Stimulated activated CD4-positive, alpha-beta T cell treated with anti-CD3 and anti-CD28 coated beads, TNF-alpha, amount 100 ng/mL, for 1 hour (primary cell): ENCODE measurements at places on chromosomes 16 and 17.

DNA sequence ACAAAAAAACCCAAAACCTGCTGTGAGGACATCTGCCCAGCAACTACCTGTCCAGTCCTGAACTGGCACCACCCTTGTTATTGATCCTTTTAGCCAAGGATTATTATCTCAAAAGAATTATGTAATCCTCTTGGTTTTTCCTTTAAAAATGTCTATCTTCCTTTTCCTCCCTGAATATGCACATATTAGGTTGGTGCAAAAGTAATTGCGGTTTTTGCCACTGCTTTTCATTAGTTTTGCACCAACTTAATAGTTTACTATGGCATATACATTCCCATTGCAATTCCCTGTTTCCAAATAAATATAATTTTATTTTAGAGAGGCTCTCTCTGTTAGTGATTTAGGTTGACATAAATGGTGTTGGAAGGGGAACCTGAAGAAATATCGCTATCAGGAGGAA lies 51.3 kb downstream of the MPHOSPH6 start:
- DNase-seq, result no peak

DNA sequence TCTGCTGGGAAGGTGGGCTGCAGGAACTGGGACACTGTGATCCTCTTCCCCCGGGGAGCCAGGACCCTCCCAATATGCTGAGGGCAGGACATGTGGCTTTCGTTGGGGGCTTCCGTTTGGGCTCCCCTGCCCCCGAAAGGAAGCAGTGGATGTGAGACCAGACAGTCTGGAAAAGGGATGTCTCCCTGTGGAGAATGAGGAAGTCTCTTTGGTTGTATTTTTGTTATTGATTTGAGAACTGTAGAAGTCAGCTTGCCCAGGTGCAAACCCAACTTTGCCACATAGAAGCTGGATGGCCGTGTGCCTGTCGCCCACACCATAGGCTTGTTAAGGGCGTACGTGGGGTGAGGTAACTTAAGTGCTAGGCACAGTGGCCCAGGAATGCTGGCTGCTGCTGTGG lies 18.8 kb downstream of the LLGL2 start:
- no peak for DNase-seq

GRCh38 chr16:86083382-86084002 lies 184.5 kb downstream of the IRF8 start:
- no peak for DNase-seq

GRCh38 chr17:2510559-2510958 lies 1.1 kb downstream of the METTL16 start:
- DNase-seq, result no peak

- DNase-seq, result no peak
These were observed 28.9 kb downstream of the WFDC1 start for GRCh38 chr16:84323606-84324005.

DNA sequence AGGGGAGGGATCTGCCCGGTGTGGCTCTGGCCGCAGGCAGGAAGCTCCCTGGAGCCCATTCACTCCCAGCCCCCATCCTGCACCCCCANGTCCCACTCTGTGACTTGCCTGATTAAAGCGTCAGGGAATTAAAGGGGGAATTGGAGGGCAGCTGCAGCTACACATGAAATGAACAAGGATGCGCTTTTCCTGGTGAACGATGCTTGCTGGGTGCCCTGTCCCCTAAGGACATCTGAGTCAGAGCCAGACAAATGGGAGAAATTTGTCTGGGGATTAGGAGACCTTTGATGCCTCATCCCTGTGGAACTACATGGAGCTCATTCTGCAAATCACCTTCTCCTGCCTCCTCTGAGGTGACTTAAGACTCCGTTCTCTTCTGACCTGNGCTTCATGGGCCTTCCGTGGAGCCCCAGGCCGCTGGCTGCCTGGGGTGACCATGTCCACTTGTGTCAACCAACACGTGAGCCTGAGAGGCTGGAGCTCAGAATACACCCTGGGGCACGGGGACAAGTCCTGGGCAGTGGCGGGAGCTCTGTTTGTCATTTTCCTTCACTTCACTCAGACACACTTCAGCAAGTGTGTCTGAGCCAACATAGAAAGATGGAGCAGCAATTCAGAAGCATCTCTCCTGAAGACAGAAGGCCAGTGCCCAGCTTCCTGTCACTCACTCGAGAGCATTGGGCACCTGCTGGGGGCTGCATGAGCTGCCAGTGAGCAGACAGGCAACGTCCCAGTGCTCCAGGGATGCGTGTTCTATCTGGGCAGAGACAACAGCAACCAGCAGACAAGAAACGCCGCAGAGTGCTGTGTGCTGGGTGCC lies 54.1 kb downstream of the METRNL start:
- DNase-seq, result no peak

GRCh38 chr17:142102-142661 lies 4.8 kb downstream of the SCGB1C2 start:
- DNase-seq, result no peak

DNA sequence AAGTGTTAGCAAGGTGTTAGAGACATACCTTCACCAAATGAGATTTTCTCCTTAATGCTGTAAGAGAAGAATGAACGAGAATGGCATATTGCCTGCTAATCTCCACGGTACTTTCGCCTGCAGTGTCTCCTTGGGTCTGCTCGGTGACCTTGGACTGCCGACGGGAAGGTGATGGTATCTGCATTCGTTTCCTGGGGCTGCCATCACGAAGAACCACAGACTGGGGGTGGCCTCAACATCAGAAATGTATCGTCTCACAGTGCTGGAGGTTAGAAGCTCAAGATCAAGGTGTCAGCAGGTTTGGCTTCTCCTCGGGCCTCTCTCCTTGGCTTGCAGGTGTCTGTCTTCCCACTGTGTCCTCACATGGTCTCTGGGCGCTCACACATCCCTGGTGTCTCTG lies 86.3 kb upstream of the TNRC6C start:
- DNase-seq, result no peak

- DNase-seq, result no peak
These were observed 494.1 kb upstream of the ERCC4 start for GRCh38 chr16:13425836-13426235.

DNA sequence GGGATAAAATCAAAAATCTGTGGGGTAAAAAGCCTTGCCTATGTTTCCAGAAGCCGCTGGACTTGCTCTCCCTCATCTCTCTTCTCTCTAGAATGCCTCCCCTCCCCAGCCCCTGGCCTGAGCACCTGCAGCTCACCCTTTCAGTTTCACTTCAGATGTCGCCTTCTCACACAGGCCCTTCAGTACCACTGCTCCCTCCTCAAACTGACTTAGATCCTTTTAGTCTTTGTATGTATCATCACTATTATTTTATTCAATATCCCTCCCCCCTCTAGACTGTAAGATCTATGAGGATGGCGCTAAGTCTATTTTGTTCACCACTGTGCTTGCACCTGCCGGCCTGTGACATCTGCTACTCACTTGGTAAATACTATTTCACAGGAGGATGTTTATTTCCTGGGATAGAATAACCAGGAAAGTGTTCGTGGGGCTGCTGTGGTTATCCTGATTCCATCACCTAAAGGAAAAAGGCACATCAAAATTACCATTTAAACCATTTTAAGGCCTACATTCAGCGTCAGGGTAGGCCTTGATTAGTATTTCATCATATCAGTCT lies 122.3 kb downstream of the MRTFB start:
- DNase-seq, result no peak

- no peak for DNase-seq
These were observed 267.9 kb downstream of the CPPED1 start for GRCh38 chr16:12535535-12536411.

GRCh38 chr17:80164185-80164584 lies 5.6 kb upstream of the CARD14 start:
- DNase-seq, result no peak

GRCh38 chr17:75689441-75689873 lies 22.3 kb downstream of the SAP30BP start:
- DNase-seq, result no peak

GRCh38 chr16:86821895-86822294 lies 243.5 kb downstream of the FOXL1 start:
- DNase-seq, result no peak

DNA sequence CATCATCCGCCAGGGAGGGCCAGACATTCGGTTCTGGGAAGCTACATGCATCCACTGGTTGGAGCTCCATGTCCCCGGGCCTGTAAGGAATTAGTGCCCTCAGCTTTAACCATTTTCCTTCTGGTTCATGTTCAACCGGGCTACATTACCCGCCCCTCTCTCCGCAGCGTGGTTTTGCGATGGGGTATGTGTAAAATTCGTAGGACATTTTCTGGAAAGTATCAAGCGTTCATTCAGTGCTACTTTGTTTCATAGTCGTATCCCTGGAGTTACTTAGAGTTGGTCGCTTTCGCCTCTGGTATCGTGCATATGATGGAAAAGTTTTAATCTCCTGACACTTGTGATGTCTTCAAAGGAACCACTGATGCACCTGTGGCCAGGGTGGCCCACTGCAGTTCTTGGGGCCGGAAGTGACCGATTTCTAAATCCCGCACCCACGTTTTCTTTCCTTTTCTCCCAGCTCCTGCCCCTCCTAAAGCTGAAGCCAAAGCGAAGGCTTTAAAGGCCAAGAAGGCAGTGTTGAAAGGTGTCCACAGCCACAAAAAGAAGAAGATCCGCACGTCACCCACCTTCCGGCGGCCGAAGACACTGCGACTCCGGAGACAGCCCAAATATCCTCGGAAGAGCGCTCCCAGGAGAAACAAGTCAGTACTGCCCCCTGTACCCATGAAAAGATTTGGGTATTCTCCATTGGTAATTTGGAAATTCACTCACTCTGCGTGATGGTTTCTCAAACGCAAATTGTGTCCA lies 637 bp downstream of the RPL23A start:
- no peak for DNase-seq

- DNase-seq, result no peak
These were observed 27.3 kb downstream of the NGFR start for GRCh38 chr17:49522357-49522890.

DNA sequence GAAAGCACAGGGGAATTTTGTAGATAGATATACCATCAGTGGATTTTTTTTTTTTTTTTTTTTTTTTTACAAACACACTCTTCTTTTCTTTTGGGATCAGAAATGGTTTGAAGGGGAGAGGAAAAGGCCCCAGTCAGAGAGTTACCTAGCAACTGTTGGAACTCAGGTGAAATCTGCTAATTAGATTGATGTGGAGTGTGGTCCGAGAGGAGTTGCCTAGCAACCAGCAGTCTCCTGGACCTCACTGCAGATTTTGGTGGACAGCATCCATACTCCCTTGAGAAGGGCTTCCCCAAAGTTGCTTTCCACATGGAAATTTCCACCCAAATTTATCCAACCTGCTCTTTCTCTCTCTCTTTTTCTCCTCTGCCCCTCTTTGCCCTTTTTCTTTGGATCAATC lies 165.4 kb downstream of the UTP18 start:
- DNase-seq, result no peak

GRCh38 chr17:72386619-72387237 lies 265.9 kb downstream of the SOX9 start:
- no peak for DNase-seq

DNA sequence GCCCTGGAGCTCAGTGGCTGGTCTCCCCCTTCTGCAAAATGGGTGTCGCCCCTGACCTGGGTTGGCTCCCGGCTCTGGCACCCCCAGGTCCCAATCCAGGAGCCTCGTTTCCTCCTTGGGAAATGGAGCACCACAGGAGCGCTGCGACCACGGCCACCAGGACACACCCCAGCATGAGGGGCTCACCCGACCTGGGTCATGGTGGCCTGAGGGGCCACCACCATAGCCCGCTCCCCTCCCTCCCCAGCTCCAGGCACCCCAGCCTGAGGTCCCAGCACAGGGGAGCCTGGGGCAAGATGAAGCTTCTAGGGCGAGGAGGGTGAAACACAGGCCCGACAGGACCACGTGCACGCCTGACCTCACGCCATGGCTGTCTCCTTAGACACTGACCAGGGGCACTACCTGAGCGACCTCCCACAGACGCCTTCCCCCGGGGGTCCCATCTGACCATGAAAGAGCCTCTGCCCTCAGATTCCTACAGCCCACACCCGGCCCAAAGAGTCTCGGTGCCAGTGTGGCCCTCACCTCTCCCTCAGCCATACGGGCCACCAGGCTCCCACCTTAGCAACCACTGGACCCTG lies 11.8 kb downstream of the BCAR1 start:
- no peak for DNase-seq

DNA sequence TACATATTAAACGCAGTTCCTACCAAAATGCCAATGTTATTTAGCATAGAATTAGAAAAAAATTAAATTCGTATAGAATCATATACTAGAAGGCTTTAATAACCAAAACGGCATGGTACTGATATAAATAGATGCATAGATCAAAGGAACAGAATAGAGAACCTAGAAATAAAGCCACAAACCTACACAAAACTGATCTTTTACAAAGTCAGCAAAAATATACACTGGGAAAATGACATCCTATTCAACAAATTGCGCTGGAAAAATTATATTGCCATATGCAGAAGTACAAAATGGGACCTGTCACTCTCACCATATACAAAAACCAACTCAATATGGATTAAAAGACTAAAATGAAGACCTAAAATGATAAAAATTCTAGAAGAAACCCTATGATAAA lies 1882.6 kb downstream of the TP53TG3F start:
- no peak for DNase-seq

- no peak for DNase-seq
These were observed 8.9 kb downstream of the ANKRD11 start for GRCh38 chr16:89481356-89481955.

- DNase-seq, result no peak
These were observed 22.3 kb upstream of the SMG1 start for GRCh38 chr16:18948372-18949020.

GRCh38 chr17:62892870-62893338 lies 73.1 kb upstream of the TANC2 start:
- DNase-seq, result no peak

GRCh38 chr17:78398390-78398789 lies 19.9 kb downstream of the PGS1 start:
- DNase-seq, result no peak

DNA sequence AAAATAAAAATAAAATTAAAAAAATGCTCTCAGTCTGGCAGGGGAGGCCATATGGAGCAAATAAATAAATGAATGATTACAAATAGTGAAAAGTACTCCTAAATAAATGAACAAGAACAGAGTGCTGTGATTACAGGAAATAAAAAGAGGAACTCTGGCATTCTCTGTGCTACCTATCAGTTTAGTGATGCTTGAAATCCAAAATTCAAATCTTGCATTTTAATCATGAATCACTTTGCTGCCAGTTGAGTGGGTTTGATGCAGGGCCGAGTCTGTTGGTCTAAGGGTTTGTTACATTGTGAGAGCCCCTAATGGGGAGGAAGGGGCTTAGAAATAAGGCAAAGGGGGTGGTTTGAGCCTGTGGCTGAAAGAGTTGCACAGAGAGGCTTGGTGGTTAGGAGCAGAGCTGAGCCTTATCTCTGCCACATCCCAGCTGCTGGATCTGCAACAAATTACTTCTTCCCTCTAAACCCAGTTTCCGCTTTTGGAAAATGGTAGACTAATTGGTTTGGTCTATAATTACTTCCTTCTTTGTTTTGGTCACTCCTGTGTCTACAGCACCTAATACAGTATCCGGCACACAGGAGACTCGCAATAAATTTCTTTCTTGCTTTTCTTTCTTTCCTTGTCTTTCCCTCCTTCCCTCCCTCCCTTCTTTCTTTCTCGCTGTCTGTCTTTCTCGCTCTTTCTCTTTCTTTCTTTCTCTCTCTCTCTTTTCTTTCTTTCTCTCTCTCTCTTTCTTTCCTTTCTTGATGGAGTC lies 6.3 kb upstream of the ABCC1 start:
- no peak for DNase-seq
